Amniotic stem cell (primary cell): ENCODE measurements at places on chromosomes 7 and 10.

GRCh38 chr7:118311121-118311836 is 86.8 kb downstream of the ANKRD7 start:
- no peak for DNase-seq

DNA sequence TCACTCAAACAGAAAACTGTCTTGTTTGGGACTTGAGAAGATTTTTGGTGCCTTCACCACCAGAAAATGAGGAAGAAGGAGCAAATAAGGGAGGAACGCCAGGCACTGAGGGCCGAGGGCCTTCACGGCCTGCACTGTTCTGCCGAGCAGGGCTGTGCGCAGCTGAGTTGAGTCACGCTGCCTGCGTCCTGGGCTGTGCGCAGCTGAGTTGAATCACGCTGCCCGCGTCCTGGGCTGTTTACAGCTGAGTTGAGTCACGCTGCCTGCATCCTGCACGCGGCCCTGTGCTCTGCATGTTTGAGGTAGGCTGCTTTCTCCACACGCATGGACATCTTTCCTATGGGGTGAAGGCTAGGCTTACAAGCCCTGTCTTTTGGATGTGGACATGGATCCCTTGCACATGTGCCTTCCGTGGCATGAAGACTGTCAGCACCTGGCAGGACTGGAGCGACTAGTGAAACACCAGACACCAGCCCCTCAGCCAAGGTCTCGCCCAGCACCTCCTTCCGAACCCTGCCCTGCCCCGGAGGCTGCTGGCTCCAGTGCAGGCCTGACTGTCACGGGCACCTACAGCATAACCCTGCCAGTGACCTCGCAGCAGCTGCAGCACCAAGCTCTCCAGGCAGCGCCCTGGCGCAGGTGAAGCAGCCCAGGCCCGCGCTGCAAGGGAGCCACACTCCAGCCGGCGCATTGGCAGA is 96.7 kb downstream of the HTR5A start:
- peak; percentile 94 for DNase-seq

GRCh38 chr7:35729061-35729783 is 34.3 kb upstream of the HERPUD2 start:
- DNase-seq: no peak

GRCh38 chr7:159088016-159088865 is 56.4 kb downstream of the VIPR2 start:
- DNase-seq: no peak

DNA sequence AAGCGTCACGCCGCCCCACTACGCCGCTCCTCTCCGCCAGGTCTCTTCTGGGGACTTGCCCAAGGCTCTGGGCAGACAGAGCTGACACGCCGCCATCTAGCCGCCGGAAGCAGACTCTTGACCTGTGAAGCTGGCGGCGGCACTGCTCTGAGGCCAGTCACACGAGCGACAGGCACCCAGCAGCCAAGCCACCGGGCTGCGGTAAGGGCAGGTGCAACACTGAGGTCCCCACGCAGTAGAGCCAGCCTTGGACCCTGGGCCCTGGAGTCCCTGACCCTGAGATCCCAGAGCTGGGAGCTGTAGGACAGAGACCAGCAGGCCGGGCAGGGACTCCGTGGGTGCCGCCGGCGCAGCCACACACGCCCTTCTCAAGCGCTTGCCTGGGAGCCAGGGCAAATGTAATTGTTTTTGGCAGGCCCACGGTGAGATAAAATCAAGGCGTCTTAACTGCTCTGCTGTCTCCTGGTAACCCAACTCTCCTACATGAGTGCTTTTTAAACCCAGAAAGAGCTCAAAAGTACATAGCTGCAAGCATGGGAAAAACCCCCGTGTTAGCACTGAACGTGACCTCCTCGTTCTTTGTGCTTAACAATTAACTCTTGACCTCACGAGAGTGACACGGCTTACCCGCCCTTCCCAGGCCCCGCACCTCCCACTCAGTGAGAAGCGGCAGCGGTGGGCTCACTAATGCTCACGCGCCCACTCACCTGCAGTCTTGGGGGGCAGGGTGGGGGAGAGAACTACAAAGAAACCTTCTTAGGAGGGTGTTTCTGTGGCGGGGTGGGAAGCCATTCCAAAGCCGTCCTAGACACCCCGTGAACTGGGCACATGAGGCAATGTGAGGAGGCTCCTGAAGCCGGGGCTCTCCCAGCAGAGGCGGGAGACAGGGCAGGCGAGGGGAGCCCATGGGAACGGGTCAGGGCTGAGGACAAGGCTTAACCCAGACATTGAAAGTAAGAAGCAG is 8.5 kb downstream of the GPER1 start:
- no peak for DNase-seq

DNA sequence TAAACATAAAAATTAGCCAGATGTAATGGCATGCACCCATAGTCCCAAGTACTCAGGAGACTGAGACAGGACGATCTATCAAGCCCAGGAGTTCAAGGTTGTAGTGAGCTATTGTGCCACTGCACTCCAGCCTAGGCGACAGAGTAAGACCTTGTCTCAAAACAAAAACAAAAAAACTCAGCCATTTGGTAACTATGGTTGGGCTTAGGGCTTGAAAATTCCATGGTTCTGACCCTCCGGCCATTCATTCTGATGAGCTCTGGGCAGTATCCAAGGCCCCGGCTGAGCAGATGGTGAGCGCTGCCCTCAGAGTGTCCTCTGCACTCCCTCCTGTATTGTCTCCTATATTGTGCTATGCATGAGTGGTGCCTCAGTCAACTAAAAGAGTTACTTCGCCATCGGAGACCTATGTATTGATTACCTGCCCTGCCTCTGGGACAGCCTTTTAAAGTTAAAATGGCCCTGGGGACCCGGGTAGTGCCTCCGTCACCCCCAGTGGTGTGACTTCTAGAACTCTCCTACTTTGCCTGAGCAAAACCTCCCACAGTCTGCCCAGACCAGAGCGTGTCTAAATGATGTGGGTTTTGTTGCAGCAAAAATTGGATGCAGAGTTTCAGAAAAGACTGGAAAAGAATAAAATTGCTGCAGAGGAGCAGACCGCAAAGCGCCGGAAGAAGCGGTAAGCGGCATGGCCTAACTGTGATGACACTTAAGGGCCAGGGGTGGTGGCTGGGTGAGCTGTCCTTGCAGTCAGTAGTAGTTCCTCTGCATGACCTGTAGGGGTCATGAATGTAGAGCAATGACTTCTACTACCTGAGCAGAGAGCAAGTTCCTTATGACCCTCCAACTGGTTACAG is 8.1 kb downstream of the PRKRIP1 start:
- peak; percentile 3 for DNase-seq

GRCh38 chr7:129197771-129198170 is 9.3 kb downstream of the SMO start:
- DNase-seq: no peak

DNA sequence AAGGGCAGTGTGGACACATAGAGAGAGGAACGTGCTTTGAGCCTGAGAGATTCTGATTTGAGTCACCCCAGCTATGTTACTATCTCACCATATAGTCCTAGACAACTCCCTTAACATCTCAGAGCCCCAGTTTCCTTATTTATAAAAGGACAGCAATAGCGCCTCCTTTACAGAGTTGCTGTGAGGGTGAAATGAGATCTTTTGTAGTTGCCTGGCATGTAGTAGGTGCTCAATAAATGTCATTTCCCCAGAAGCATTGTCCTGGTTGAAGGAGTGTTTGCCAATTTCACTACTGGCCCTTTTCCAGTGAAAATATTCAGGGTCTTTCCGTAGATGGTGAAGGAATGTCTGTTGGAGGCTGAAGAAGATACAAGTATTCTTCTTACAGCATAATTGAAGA is 51.3 kb upstream of the FAM180A start:
- no peak for DNase-seq

DNA sequence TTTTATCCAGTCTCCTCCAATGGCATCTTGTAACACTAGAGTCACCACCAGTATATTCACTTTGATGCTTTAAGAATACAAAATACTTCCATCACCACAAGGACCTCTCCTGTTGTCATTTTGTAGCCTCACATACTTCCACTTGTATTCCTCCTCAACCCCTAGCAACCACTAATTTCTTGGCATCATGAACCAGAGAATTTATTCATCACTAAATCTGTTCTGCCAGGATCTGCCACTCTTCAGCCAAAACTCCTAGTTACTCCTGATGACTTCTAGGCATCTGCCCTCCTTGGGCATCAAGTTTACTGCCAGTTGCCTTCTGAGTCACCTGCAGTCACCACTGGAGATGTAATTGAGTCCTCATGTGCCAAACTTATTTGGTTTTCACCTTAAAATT is 906.8 kb downstream of the CNTNAP2 start:
- DNase-seq: no peak
